ENCODE measurements at places on chromosomes 7 and 10. TPM values are rescaled to one million over a fixed set of nuclear protein-coding genes. Genes with fewer than 3 reads are reported as not detected.

LRRC18 gene
- total RNA-seq, result not detected

LRRC4 gene
- 1.2 TPM for total RNA-seq

- DNase-seq, result no peak
These were observed 13.6 kb downstream of the LOXL4 start for GRCh38 chr10:98254234-98254974.

GRCh38 chr7:152527610-152528032, 91.8 kb upstream of the KMT2C start:
- no peak for DNase-seq

DNA sequence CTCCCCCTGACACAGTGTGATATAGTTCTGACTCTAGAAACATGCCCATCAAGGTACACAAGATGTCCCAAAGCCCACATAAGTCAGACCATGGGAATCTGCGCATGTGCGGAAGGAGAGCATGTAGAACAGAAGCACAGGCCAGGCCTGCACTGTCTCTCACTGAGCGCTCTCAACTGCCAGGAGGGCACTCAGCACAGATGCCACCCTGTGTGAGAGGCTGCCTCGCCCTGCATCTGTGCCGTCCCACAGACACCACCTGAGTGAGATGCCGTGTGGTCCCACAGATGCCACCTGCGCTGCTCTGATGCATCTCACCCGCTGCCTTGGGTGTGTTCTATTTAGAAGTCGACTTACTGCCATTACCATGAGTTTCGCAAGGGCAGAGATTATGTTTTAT, 98.4 kb downstream of the VOPP1 start:
- DNase-seq, result no peak

DNA sequence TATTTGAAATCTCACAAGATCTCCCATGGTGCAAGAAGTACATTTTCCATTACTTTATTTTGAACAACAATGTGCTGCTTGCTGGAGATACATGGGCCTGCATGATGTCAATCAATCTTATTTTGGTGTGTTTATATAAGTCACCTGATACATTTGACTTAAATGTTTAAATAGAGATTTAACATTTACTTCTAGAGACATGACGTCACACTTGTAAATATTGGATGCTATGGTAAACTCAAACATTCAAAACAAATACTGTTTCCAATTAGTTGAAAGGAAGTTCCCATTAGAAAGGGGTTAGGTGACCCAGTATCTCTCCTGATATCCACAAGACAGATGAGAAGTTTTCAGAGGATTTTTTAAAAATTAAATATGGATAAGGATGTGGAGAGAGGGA, 214.5 kb downstream of the NSUN6 start:
- DNase-seq, result no peak

- no peak for DNase-seq
These were observed 150.4 kb upstream of the GNAI1 start for GRCh38 chr7:79984210-79984609.

DNA sequence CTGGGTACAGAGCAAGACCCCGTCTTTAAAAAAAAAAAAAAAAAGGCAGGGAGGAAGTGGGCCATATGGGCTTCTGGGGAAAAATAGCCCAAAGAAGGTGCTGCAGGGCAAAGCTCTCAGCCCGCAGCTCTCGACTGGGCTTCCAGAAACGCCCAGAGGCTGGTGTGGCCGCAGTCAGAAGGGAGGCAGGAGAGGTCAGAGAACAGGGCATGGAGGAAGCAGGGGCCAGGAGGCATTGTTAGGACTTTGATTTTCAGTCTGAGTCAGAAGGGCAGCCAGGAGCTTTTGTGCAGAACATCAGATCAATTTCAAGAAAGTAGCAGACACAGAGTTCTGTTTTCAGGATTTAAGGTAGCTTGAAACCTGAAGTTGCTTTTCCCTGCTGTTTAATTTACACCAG, 35.3 kb upstream of the CYTH3 start:
- DNase-seq, result no peak

DNA sequence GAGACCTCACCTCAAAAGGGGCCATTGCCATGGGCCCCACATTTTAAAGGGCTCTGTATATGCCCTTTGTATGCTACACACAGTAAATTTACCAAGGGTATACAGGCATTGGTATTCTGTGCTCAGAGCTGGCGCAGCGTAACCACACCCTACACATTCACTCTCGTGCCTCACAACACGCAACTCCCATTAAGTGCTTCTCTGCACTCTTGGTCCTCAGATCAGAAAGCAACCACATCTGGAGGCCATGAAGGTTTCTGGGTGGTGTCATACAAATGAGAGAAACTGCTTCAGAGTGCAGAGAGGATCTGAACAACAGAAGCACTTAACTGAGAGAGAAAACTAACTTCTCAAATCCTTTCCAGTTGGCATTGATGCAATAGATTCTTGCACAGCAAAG, 9.4 kb upstream of the CACUL1 start:
- DNase-seq, result no peak

GRCh38 chr7:108038986-108039385, 36.0 kb upstream of the LAMB1 start:
- DNase-seq, result no peak
